NCI-H526 treated with DMSO at 0.1 percent for 48 hours (cell line): ENCODE measurements at places on chromosomes 12 and 14.

DNA sequence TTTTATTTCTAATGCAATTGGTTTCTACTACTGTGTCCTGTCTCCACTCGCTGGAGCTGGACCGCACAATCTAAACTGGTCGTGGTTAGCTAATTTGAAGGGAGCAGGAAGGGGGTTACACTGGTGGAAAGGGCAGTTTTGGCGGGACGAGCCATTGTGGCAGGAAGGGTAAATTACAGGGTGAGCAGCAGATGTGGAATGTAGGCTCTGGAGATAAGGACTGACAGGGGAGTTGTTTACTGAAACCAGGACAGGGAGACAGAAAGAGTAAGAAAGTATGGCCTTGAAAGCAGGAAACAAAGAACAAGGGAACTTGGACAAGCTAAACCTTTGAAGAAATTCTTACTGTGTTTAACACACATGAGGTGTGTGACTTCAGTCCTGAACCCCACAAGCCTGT lies 147.8 kb downstream of the ATXN7L3B start:
- DNase-seq: no peak

- DNase-seq: no peak
These were observed 686.7 kb upstream of the TBX3 start for GRCh38 chr12:115370650-115371049.

- no peak for DNase-seq
These were observed 357.3 kb upstream of the RGS6 start for GRCh38 chr14:71574976-71575375.

DNA sequence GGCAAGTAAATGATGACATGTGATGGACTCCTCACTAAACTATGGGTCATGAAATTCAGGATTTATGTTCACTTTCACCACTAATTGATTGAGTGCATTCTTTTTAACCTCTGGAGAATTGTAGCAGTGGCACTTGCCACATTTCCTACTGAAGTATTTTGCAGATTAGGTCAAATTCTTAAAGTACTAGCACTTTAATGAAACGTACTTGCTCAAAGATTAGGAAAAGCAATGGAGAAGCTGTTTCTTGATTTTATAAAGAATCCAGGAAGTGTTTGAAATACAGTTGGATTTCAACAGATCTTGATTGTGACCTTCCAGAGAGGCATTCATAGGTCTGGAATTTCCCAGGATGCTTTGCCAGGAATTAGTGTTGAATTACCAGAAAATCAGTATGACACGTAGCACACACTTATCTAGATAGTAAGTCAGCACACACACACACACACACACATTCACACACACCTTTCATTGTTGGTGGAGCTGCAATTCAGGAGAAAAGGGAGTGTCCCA lies 162.6 kb downstream of the MYRFL start:
- no peak for DNase-seq

DNA sequence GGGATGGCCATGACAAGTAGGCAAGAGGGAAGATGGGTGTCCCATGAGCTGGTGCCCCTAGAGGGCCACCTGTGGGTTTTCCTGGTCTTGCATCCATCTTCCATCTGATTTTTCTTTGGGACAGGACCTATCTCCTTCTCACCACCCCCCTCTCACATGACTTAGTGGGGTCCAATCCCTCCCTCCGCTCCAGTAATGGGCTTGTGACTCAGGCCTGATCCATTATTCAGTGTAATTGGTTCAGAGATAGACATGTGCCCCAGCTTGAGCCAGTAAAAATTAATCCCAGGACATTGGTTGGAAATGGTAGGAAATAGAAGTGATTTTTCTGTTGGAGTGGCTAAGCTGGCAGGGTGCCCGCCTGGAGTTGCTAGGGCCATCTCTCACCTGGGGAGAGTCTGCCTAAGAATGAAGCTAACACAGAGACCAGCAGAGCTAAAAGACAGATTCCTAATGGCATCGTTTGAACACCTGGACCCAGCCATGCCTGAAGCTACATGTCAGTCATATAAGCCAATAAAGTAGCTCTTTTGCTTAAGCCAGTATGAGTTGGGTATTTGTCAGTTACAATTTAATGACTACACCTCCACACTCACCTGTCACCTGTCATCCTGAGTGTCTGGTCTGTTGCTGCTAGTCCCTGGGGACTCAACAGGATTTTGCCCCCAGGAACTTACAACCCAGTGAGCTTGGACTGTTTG lies 14.7 kb downstream of the RASAL1 start:
- peak; percentile 74 for DNase-seq

DNA sequence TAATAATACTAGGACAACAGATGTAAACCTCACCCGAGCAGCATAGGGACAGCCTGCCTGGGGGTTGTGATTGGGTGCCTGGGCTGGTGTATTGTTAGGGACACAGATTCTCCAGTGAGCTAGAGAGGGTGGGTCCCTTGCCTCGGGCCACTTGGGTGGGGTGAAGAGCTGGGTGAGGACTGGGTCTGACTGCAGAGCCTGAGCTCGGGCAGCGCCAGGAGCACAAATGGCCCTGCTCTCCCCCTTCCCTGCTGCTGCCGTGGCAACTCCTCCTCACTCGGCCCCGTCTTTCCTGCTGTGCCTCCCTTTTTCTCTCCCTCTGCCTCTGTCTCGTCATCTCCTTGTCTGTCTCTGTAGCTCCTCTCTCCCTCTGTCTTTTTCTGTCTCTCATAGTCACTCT lies 115.4 kb downstream of the GLT1D1 start:
- no peak for DNase-seq

DNA sequence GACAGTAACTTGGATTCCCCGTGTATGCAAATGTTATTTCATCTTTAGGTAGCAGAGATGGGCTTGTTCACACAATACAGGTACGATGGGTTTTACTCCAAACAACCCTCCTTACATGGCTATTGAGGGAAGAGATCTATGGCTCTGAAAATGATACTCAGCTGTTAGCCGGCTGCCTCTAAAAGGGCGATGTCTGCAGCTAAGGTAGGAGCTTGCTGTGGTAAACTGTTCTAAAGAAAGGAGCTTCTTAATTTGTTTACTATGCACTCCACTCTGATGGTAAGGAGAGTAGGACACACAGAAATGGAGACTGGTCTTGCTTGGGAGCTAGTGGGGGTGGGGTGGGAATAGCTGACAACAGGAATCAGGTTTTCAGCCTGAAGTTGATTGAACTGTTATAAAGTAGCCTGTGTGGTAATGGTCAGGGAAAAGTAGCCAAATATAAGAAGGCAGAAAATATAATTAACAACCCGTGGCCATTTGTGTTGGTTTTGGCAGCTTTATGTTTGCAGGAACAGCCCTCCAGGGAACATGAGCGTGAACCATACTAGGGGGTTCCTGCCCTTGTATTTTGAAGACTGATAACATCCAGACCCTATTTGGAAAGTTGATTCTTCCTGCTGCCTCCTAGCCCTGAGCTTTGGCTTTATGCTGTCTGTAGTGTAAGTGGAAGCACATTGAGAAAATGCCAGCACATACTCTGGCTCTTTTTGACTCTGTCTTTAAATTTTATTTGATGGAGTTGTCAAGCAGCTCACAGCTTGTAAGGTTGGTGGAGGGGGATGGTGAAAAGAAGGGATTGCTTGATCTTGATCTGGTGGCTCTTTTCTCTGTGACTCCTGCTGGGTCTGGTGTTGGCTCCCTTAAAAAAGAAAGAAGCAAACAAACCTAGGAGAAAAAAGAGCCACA lies 929.8 kb downstream of the DIO2 start:
- no peak for DNase-seq

DNA sequence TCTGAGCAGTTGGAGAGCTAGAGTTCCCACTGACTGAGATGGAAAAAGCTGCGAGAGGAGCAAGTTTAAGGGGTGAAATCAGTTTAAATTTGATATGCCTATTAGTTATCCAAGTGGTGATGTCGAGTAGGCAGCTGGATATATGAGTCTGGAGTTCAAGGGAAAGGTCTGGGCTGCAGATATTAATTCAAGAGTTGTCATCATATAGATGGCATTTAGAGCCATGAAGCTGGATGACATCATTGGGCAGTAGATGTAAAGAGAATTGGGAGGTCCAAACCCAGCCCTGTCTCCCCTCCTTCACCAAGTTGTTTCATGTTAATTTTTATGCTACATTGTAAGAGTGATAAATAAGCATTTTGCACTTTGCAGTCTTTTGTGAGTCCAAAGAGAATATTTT lies 898.1 kb downstream of the GALC start:
- DNase-seq: no peak

- no peak for DNase-seq
These were observed 187.8 kb upstream of the AMIGO2 start for GRCh38 chr12:47267571-47267970.

DNA sequence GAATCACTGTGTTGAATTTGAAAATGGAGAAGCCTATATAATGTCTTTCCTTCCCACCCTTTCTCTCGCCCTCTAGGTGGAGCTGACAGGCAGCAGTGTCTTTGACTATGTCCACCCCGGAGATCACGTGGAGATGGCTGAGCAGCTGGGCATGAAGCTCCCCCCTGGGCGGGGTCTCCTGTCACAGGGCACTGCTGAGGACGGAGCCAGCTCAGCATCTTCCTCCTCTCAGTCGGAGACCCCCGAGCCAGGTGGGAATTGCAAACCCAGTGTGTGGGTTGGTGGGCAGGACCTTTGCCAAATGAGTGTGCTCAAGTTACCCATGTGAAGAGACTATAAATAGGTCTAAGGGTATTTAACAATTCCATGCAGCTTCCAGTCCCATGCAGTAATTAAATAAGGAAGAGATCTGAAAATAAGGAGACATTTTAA lies 274.7 kb downstream of the EGLN3 start:
- peak; percentile 79 for DNase-seq

DNA sequence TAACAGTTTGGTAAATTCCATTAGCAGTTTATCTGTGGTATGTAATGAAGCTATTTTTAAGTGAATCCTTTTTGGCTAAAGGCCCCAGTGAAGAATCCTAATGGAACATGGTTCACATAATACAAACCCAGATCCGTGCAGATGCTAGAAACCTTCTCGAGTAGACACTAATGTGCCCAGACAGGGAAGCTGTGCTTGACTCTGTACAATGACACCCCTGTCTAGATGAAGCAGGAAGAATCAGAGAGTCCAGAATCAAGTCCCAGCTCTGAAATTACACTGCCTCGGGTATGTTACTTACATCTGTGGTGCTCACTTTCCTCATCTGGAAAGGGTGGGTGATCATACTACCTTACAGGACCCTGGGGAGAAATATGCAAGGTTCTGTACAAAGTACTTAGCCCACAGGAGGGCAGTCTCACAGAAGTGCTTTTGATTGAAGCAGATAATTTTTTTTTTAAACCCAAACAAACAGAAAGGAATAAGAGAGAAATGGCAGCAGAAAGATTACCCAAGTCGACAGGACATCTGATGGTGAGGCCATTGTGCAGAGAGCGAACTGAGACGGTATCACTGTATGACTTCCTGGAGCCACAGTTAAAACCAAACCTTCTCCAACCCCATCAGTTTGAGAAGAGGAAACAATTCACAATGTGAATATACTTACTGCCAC lies 8.5 kb downstream of the CRACR2A start:
- DNase-seq: no peak

DNA sequence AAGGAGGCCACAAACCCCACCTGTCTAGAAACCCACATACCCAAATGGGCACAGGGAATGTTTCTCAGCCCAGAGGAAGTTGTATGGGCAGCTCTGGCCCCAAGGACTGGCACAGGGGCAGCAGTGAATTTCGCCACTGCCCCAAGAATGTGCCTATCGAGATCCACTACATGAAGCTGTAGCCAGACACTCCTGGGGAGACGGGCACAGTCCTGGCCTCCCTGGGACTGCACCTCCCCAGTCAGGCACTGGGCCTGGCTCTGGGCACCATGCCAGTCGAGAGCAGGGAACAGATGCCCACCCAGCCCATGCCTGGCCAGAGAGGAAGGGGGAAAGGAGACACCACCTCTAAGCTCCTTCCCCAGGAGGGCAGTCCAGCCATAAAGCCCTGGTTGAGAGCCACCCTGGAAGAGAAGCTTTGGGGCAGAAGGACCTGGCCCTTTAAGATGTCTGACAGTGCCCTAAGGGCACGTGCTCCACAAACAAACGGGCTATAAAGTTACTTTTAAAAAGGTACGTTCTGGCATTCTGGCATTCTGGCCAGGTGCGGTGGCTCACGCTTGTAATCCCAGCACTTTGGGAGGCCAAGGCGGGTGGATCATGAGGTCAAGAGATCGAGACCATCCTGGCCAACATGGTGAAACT lies 8.4 kb downstream of the ADCY6 start:
- no peak for DNase-seq

DNA sequence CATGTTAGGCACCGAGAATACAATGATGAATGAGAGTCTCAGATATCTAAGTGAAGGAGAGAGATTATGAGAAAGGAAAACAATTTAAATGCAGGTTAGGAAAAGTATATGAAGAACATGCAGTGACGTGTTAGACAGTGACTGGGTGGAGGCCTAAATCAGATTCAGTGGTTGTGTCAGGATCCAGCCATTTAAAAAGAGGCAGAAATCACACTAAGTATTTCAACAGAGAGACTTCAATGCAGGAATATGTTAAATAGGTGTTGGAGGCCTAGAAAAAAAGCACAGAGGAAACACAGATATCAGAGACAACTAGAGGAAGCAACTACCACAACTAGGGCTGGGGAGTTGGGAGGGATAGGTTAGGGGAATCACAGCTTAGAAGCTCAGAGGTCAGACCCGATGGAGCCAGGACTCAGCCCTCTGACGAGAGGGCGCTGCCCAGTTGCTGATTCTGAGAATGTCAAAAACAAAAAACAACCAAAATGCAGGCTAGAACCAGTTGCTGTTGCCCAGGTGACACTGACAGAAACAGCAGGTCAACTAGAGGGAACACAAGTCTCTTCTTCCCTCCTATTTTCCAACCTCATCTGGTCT lies 3.0 kb upstream of the GARIN2 start:
- DNase-seq: no peak

DNA sequence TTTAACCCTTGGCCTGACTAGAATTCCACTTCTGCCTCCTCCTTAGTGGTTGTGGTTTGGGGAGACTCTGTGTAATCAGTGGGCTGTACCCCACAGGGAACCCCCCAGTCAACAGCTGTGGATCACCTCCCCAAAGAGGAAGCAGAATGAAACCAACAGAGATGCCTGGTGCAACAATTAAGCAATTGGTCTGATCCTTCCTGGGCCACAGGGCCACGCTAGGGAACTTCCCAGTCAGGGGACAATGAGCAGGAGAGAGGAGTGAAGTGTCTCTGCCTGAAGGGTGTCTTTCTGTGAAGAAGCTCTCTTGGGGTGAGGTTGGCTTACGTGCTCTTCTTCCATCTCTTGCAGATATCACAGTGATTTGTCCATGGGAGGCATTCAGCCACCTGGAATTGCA lies 8.2 kb downstream of the PDE6H start:
- no peak for DNase-seq

- no peak for DNase-seq
These were observed 30.9 kb upstream of the TDRD9 start for GRCh38 chr14:103897075-103897947.

DNA sequence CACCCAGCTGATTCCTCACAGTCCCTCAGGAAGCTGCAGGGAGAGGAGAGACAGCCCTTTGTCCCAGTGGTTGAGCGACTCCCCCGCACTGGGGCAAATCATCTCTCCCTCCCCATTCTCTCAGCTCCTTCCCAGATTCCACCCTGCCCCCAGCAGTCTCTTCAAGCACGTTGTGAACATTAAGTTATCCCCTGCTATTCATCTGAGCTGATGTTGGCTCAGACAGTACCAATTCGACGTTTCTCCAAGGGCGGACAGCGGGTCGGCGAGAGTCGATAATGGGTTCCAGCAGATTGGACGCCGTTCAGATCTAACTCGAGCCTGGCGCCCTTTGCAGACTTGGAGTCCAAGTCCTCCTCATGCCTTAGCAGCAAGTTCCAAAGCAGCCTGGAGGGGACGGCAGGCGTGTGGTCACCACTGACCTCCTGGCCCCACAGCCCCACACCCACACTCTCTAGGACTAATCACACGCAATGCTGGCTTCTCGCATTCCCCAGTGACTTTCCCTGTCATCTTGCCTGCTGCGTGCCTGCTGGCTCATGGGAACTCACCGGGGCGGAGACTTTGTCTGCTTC lies 245.9 kb downstream of the CHST11 start:
- DNase-seq: no peak

GRCh38 chr14:33480071-33480886 lies 470.6 kb downstream of the EGLN3 start:
- DNase-seq: no peak
